Activated T-cell treated with anti-CD3 and anti-CD28 coated beads, Interleukin-2, amount 50 U/mL, for 72 hours (primary cell): ENCODE measurements at places on chromosomes 7 and 10. TPM values are rescaled to one million over a fixed set of nuclear protein-coding genes. Genes with fewer than 3 reads are reported as not detected.

TLX1 gene
- not detected for total RNA-seq

RASA4B gene
- total RNA-seq, result 29.8 TPM

PIP4K2A gene
- total RNA-seq, result 138 TPM

ZNF804B gene
- total RNA-seq, result not detected

ZNF212 gene
- total RNA-seq, result 28.0 TPM

DNA sequence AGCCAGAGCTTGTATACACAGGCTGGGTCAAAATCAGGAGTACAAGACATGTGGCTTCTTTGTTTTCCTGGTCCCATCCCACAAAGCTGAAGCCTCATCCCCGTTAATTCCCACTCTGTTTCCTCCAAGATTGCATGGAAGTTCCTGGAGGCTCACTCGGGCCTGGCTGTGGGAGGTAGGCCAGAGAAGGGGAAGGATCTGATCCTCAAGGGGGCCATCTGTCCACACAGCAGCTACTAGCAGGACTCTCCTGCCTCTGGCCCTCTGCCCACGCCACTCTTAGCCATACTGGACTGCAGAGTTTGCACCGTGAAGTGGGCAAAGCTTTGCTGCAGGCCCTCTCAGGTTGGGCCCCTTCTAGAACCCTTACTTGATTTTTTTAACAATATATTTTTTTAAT, 160.6 kb downstream of the FGFR2 start:
- no peak for DNase-seq

GRCh38 chr7:70594170-70594569, 537.8 kb upstream of the GALNT17 start:
- DNase-seq, result no peak

DNA sequence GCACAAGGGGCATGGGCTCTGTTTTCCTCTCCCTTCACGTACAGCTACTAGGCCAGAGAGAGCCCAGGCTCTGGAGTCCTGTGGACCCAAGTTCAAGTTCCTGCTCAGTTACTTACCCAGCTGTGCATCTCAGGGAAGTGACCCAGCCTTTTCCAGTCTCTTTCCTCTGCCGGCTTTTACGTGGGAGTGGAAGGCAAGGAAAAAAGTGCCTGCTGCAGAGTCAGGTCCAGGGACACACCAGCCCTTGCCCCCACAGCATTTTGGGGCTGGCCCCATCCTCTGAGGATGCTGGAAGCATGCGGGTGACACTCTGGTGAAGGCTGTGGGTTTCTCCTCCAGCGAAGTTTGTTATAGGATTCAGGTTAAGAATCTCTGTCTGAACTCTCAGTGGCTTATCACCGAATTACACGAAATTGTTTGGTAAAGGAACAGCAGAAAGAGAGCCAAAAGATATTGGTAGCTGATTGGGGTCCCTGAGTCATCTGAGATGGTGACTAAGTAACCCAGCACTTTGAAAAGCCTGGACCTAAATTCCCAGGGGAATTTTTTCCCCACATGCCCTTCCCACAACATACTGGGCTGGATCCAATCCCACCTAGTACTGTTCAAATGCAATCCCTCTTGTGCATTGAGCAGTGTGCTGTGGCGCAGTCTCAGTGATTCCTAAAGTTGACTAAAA, 424.3 kb downstream of the RPS24 start:
- DNase-seq, result no peak

DNA sequence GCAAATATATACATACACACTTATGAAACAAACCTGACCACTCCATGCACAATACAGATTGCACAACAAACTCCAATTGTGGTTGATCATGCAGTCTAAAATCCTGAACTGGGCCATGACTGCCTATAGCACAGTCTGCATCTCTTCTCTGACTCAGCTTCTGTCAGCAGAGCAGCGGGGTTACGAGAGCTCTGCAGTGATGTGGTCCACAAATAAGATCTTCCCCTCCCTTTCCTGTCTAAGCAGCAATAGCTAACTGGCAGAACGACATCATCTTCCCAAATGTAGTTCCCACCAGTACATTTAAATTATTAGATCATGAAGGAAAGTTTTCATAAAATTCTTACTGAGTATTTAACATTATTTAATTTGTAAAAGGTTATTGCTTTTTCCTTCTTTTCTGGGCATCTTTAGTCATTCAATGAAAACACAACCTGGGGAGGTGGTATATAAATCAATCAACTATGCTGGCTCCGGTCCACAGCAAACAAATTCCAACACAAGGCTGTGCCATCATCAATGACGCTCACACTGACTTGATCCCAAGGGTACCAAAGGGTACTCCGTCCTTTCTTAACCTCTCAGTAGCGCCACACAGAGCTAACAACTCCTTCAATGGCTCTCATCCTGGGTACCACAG, 17.1 kb downstream of the ARHGAP21 start:
- peak; percentile 39 for DNase-seq

GRCh38 chr7:138226001-138226476, 149.8 kb downstream of the AKR1D1 start:
- DNase-seq, result no peak

- no peak for DNase-seq
Measured at GRCh38 chr10:75049316-75050148, 61.9 kb upstream of the SAMD8 start.

GRCh38 chr10:6158276-6158675, 44.5 kb upstream of the PFKFB3 start:
- DNase-seq, result no peak

GRCh38 chr10:44731283-44731682, 179.9 kb upstream of the TMEM72 start:
- DNase-seq, result no peak

GRCh38 chr10:22491931-22492615, 146.8 kb downstream of the SPAG6 start:
- peak; percentile 40 for DNase-seq

DNA sequence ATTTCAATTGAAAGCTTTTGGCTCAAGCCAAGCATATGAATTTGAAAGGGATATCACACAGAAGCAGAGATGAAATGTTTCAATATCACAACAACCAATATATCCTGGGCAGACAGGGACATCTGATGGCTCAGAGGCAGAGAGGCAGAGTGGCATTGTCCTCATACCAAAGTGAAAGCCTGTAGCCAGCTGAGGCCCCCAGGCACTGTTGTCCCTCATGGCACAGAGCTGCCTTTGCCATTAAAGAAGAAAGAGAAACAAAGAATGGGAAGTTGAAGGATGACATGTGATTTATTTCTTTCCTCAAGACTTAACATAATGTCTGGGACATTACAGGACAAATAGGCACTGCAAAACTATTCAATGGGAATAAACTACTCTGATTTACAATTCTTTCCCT, 504.3 kb upstream of the PCDH15 start:
- no peak for DNase-seq

DNA sequence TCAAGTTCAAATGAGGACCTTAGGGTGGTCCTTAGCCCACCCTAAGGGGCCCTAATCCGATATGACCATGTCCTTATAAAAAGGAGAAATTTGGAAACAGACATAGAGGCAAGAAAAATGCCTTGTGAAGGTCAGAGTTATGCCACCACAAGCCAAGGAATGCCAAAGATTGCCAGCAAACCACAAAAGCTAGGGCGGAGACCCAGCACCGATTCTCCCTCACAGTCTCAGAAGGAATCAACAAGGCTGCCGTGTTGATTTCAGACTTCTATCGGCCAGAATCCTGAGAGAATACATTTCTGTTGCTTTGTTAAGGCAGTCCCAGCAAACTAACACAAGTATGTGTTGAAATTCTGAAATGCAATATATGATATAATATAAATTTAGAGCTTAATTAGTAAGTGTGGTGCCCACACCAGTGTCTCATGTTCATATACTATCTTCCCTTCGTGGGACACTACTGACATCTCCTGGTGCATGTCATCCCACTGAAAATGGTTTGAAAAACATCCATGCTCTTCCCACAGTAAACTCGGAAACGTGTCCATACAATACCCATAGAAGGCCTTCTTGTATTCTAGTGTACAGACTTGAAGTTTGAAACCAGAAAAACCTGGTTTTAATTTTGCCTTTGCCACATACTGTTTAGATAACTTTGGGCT, 349.0 kb downstream of the TNS3 start:
- no peak for DNase-seq

- no peak for DNase-seq
Measured at GRCh38 chr7:29158795-29159423, 12.6 kb upstream of the CPVL start.

GRCh38 chr7:79709574-79710409, 256.3 kb upstream of the MAGI2 start:
- DNase-seq, result no peak

DNA sequence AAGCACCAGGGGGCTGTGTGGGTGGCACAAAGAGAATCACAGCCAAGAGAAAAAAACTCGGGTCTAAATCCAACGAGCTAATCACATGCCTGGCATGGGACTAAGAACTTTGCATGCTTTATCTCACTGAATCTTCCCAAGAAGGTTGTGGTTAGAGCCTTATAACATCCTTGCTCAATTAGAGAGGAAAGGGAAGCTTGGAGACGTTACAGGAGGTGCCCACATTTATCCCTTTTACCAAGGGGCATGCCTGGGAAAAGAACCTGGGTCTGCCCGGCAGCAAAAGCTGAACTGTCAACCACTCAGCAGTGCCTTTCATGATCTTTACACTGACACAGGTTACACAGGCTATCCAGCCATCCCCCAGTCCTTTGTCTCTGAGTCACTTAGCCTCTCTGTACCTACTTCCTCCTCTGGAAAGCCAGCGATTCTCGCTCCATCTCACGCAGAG, 190.1 kb downstream of the PRPF18 start:
- DNase-seq, result no peak
